ENCODE measurements at places on chromosomes 5 and 9.
A peak's percentile ranks its signal among the peaks of the same experiment; 100 is the strongest.

GRCh38 chr5:68435611-68436010, 220.1 kb downstream of the PIK3R1 start:
- no peak for DNase-seq

DNA sequence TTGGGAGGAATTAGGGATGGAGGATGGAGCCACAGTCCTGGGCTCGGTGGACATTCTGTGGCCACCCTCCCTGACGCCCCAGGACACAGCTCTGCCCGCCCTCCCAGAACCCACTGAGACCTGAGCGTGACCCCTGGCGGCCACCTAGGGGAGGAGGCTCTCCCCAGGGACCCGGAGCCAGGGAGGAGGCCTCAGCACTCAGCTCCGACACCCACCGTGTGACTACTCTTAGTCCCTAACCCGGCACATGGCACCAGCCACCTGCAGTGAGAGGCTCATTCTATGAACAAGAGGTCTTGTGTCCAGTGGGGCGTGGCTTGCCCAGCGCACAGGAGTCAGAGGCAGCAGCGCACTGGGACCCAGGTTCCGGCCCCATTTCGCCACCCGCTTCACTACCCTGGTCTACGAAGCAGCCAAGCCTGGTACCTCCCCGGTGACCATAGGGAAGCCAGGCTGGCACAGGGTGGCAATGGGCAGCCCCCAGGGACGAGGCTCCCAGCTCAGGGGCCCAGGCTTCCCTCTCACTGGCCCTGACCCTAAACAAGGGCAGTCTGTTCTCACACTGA, 10.2 kb downstream of the SARDH start:
- no peak for DNase-seq

- DNase-seq = no peak
Observed at GRCh38 chr5:73066466-73066865, 53.9 kb upstream of the TMEM171 start.

- peak; percentile 64 for DNase-seq
Observed at GRCh38 chr5:135551593-135552447, 16.1 kb upstream of the NEUROG1 start.

DNA sequence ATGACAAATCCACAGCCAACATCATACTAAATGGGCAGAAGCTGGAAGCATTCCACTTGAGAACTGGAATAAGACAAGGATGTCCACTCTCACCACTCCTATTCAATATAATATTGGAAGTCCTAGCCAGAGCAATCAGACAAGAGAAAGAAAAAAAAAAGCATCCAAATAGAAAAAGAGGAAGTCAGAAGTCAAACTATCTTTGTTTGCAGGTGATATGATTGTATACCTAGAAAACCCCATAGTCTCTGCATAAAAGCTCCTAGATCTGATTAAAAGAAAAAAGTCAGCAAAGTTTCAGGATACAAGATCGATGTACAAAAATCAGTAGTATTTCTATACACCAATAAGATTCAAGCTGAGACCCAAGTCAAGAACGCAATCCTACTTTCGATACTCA, 66.1 kb downstream of the OSMR start:
- no peak for DNase-seq

GRCh38 chr9:21060919-21061561, 16.7 kb downstream of the IFNB1 start:
- DNase-seq = no peak

DNA sequence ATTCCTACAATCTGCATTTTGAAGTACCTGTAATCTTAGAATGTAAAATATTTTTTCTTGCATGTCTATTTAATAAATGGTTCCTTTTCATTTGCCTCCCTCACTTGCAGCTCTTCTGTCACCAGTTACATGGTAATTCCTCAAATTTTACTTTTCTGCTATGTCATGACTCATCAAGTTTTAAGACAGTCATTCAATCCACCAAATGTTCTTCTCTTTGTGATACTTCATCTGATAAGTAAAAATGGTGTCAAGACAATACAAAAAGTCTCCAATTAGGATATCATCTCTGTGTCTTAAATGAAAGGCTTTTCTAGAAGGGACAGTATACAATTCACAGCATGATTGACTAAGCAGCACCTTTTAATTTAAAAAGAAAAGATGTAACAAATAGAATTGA, 104.9 kb upstream of the FTMT start:
- DNase-seq = no peak

DNA sequence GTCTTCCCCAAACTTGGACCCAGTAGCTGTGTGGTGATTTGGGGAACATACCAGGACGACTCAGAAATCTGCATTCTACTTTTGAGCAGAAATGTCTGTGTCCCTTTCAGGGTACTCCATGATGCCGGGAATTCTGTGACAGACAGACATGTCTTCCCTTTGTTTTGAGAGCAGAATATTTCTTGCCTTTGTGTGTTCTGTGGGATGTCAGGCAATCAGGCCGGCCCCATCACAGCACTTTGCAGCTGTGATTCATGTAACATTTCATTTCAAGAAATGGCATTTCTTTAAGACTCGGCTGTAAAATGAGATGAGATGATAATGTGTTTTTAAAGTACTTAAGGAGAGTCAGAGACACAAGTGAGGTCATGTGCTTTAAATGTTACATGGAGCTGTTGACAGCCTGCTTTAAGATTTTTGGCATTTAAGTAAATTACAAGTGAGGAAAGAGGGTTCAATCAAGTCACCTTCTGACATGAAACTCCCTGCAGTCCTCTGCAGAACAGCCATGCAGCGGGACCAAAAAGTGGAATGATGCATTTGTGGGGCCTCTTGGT, 98.7 kb downstream of the SLC28A3 start:
- DNase-seq = no peak

- no peak for DNase-seq
Observed at GRCh38 chr5:81534441-81534840, 140.5 kb upstream of the ACOT12 start.

- no peak for DNase-seq
Observed at GRCh38 chr9:114225561-114226212, 70.3 kb downstream of the COL27A1 start.

DNA sequence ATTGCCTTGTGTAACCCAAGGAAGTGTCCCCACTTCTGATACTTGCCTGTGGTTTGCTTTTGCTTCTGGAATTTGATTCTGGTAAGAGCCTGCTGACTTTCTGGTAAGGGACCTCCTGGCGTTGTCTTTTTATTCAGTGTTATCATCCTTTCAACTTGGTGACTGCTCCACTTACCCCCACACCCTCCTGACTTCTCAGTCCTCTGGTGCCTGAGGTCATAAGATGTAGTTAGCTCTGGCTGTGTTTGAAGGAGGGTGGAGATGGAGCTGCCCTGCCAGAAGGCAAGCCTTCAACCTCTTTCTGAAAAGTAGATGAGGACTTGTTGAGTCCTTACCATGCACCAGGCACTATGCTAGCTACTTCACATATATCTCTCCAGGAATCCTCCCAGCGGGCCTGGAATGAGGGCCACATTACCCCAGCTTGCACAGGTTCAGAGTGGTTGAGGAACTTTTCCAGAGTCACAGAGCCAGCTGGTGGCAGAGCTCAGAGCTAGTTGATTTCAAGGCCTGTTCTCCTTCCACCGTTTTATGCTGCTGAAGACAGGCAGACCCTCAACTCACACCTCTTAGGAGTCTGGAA, 45.2 kb upstream of the PITX1 start:
- DNase-seq = no peak

GRCh38 chr5:21212026-21212425, 1224.0 kb upstream of the CDH18 start:
- no peak for DNase-seq
